ENCODE measurements at places on chromosomes 7 and 10.
A peak's percentile ranks its signal among the peaks of the same experiment; 100 is the strongest.

DNA sequence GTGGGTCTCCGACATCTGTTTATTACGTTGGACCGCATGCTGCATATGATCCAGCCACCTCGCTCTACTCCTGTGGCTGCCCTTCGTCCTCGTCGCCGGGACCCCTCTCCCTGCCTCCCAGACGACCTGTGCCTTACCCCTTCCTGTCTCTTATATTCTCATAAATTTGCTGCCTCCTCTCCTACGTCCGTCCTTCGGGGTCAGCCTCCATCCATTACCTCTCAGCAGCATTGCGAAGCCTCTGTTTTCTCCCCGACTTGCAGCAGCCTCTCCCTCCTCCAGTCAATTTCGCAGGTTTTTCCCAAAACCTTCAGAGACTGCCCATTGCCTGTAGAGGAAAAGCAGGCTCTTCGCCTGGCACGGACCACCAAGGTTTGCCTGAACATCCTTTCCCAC, 39.4 kb upstream of the LEP start:
- DNase-seq: no peak

DNA sequence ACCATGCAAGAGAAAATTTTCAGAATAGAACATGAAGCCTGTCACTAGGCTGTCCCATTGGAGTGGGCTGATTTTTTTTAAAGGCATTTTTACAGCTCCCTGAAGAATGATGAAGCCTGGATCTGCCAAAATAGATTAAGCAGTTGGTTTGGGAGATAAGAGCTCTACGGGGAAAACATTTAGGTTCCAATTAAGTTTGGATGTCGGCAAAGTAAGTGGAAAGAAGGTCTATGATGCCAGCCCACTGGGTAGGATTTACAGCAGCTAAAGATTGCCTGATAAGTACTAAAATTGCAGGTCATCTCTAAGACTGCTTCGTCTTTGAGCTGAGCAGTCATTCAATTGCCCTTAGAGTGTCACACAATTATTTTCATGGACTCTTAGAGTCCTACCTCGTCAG, 939.2 kb upstream of the CELF2 start:
- no peak for DNase-seq

DNA sequence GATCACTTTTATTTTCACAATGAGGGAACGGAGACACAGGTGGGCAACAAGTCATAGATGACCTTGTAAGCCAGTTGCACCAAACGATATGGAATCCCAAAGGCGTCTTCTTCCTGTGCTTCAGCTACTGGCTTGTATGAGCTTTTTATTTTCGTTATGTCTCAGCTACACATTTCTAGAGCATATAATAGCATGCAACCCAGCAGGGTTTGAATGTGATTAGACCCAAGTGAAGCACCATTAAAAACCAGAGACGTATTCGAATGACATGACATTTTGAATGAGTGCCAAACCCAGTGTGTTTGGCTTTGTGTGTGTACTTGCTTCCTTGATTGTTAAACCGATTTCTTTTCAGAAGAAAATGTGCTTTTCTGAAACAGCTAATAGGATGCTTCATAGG, 963.2 kb upstream of the CELF2 start:
- DNase-seq: no peak

GRCh38 chr7:29281782-29282541, 87.4 kb downstream of the CHN2 start:
- DNase-seq: peak; percentile 17

- no peak for DNase-seq
These were observed 31.0 kb upstream of the TRIM8 start for GRCh38 chr10:102613286-102613685.

GRCh38 chr10:102644646-102645387, 538 bp downstream of the TRIM8 start:
- no peak for DNase-seq

- DNase-seq: no peak
These were observed 65.7 kb upstream of the ASAH2 start for GRCh38 chr10:50316695-50317648.

- no peak for DNase-seq
These were observed 17.3 kb downstream of the OPALIN start for GRCh38 chr10:96341219-96342182.

GRCh38 chr7:41889040-41889439, 186.2 kb upstream of the INHBA start:
- DNase-seq: no peak

- DNase-seq: no peak
These were observed 42.7 kb downstream of the LAMB1 start for GRCh38 chr7:107960272-107960671.

GRCh38 chr10:105656856-105657255, 1015.8 kb downstream of the SORCS3 start:
- no peak for DNase-seq

DNA sequence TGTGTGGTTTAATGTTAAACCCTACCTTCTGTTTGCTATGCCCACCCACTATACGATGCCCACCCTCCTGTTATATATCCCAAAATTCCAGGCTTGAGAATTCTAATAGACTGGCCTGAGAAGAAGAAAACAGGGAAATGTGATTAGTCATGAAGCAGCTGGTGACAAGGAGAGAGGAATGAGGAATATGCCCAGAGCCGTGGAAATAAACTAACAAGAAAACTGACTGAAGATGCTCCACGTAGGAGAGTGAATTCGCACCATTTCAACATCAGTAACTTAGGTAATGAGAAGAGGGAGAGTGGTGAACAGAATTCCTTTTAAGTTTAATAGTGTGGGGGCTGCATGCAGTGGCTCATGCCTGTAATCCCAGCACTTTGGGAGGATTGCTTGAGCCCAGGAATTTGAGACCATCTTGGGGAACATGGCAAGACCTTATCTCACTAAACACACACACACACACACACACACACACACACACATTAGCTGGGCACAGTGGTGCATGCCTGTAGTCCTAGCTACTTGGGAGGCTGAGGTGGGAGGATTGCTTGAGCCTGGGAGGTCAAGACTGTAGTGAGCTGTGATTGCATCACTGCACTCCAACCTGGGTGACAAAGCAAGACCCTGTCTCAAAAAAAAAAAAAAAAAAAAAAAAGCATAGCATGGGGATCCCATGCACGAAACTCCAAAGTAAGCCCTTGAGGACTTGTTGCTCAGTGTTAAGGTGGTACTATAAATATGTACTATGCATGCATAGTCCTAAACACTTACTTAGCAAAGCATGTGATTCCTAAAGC, 16.1 kb upstream of the SYPL1 start:
- no peak for DNase-seq

DNA sequence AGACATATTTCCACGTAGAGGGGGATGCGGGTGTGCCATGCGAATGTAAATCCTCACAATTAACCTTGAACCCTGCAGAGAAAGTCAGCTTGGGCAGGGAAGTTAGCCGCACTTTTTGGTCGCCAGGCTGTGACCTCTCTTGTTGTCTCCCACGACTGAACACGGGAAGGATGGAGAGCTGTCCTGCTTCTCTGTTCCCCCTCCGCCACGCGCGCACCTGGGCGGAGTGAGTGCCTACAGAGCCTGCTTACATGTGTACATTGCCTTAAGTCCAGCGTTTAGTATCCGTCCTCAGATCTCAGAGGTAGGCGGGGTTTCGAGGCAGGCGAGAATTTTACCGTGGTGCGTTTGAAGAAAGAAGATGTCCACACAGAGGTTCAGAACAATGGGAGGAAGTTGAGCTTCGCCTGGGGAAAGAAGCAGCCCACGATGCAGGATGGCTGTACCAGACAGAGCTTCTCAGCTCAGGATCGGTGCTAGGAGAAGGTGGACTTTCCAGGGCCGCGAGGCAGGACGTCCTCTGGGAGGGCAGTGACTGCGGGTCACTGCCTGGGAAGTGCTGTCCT, 482 bp upstream of the ERCC6 start:
- no peak for DNase-seq

DNA sequence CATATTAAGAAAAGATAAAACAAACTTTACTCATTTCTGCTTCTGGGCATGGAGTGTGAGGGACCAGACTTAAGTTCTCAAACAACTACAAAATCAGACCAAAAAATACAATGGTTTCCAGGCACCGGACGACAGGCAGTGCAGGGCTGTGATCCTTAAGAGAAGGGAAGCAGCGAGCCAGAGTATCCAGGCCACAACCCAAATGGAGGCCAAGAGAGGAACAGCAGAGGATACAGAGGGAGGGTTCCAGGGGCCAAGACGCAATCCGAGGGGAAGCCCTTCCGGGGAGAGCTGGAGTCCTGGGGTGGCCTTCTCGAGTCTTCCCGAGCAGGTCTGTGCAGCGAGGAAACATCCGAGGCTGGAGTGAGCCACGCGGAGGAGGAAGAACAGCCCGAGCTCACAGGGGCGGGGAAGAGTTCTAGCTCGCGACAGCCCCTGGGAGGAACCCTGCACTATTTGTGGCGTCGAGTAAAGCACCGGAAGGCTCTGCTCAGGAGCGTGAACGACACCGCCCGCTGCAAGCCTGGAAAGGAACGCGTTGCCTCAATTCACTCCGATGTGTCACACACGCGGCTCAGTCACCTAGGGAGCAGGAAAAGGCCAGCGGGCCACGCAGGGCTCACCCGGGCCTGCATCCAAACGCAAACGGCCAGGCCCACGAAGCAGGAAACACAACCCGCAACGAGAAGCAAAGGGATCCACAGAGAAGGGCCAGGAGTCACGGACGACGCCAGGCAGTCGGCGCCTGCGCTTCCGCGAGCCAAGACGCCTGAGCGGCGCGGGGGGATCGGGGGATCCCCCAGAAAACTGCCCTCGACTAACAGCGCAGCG, 933 bp upstream of the RNF32 start:
- no peak for DNase-seq

DNA sequence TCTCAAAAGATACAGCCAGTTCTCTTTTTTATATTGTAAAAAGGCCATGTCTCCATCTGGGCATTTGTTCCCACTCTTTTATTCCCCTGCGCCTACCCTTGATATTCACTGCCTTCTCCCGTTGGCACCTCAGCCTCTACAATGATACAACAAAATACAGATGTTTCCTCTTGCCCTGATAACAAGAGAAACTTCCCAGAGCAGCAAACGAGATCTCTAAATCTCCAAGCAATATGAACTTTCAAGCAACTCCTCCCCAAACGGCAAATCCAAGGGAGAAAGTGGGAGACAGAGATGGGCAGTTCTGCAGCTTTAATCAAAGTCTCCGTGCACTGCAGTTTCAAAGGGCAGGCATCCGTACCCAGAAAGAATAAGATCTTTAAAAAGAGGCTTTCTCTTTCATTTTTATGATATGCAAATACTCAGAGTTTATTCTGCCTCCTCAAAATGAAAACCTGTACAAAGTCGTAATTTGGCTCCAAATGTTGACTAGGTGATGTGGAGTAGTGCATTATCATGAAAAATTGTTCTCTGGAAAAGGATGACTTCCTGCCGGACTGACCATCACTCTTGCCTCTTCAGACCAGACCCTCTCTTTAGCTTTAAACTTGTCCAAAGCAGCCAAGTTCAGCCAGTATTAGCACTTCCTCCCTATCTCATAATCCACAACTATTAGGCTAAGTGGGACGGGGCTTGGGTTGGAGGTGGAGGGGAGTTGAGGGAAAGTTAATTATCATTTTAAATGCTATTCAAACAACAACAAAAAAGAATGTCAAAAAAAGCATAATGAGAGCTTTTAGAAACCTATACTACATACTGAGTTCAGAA, 682 bp downstream of the HGF start:
- DNase-seq: no peak
